ENCODE measurements at places on chromosomes 7 and 10.

DNA sequence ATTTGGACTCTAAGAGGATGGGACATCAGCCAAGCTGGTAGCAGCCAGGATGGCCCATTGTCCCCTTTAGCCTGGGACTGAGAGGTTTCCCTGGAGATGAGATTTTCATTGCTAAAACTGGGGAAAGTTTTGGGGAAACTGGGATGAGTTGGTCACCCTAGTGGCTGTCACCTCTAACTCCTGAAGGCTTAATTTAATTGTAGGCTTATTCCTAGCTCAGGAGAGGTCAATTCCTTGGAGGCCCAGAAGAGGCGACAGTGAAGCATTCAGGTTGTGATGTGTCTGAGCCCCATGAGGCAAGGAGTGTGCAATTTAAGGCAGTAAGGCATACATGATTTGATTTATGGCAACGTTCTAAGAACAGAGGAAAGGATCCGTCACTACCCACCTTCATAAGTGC, 24.9 kb upstream of the JAZF1 start:
- no peak for DNase-seq

- DNase-seq = no peak
Measured at GRCh38 chr10:59072038-59072437, 104.4 kb upstream of the PHYHIPL start.

- DNase-seq = no peak
Measured at GRCh38 chr10:29804025-29804852, 169.5 kb upstream of the SVIL start.

GRCh38 chr7:117982071-117983055, 109.1 kb upstream of the CTTNBP2 start:
- no peak for DNase-seq

DNA sequence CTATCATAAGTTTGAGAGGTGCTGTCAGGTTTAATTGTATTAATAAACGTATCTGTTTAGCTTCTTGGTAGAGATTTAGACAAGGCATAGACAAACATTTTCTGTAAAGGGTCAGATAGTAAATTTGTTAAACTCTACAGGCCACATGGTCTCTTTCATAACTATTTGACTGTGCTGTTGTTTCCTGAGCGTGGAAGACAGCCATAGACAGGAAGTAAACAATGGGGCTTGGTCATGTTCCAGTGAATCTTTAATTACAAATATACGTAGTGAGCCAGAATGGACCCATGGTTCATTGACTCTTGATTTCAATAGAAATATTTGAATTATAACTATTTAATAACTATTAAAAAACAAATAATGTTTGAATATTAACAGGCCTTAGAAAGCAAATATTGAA, 451.1 kb downstream of the SH2D4B start:
- no peak for DNase-seq

DNA sequence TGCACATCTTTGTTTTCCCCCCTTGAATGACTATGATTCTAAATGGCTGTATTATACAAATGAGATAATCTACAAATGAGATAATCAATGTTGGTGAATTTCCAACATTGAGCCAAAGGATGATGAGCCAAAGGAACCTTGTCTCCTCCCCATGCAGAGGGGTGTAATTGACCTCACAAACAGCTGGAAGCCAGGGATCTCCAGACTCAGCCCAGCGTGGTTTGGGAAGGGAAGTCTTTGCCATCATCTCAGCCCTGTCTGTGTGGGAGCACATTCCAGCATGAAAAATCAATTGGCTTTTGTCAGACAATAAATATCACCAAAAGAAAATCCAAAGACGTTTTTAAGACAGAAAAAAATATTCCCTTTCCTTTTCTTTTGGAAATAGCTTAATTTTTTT, 271.5 kb upstream of the AOAH start:
- no peak for DNase-seq

All from activated CD8-positive, alpha-beta memory T cell treated with anti-CD3 and anti-CD28 coated beads, Interleukin-2, amount 50 U/mL, for 4 hours (primary cell).